Brain (organoid and tissue), 16 donors: ENCODE measurements at places on chromosomes 2 and 18.

DNA sequence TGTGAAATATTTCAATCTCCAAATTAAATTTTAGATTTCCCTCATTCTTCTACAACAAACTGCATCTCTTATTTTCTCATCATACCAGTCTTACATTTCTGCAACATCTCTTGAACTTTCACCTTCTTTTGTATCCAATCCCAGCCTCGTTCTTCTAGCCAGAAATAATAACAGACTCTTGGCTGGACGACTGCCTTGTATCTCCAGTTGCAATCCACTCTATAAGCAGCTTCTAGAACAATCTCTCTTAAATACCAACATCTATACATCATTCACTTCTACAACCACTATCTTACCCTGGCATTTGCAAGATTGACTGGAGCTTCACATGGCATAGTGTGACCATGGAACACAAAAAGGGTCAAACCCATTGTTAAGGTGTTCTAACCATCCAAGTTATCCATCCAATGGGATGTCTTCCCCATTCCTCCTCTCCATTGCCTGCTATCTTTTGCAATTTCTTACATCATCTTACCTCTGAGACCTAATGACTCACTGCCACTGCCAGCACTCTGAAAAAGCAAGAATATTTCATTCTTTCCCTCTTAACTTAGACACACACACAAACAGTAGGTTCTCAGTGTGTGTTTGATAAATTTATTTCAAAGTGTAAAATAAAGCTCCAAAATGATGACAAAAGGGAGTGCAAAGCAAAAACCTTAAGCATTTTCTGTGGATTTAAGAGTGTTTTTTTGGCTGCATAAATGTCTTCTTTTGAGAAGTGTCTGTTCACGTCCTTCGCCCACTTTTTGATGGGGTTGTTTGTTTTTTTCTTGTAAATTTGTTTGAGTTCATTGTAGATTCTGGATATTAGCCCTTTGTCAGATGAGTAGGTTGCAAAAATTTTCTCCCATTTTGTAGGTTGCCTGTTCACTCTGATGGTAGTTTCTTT is 145.6 kb downstream of the METTL4 start:
- no peak for DNase-seq

- DNase-seq: no peak
These were observed 12.9 kb downstream of the BCL2L11 start for GRCh38 chr2:111133603-111134002.

- no peak for DNase-seq
These were observed 3.1 kb upstream of the B3GNT2 start for GRCh38 chr2:62192811-62193210.

DNA sequence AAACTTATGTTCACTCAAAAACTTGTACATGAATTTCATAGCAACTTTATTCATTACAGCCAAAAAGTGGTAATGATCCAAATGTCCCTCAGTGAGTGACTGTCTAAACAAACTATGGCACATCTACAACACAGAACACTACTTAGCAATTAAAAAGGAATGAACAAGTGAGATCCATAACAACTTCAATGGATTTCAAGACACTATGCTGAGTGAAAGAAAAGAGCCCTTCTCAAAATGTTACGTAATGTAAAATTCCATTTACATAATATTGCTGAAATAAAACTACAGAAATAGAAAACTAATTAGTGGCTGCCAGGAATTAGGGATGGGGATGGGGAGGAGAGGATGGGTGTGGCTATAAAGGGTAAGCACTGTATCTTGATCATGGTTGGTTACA is 53.6 kb downstream of the DYM start:
- DNase-seq: no peak

GRCh38 chr18:23138471-23138870 is 3.2 kb downstream of the CABLES1 start:
- DNase-seq: no peak

- DNase-seq: no peak
These were observed 47.6 kb upstream of the MSH6 start for GRCh38 chr2:47735136-47735869.
